ENCODE measurements at places on chromosomes 2 and 18.

DNA sequence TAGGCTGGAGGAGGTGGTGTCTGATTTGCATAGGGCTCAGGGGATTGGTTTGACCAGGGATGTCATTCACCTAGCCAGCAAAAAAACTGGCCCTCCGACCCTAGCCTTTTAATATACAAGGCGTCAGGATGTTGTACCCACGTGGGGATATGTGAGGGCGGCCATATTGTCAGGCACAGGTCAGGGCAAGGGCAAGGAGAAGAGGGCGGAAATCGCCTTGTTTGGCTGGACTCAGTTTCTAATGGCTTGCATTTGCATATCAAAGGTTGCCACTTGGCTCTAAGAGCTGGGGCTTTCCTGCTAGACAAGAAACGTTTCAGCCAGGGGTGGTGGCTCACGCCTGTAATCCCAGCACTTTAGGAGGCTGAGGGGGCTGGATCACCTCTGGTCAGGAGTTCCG lies 24.9 kb upstream of the PDCL3 start:
- DNase-seq: no peak

GRCh38 chr2:146748046-146748445 lies 1096.8 kb upstream of the ACVR2A start:
- peak; percentile 35 for DNase-seq

GRCh38 chr2:45533771-45534170 lies 77.3 kb downstream of the SRBD1 start:
- no peak for DNase-seq

DNA sequence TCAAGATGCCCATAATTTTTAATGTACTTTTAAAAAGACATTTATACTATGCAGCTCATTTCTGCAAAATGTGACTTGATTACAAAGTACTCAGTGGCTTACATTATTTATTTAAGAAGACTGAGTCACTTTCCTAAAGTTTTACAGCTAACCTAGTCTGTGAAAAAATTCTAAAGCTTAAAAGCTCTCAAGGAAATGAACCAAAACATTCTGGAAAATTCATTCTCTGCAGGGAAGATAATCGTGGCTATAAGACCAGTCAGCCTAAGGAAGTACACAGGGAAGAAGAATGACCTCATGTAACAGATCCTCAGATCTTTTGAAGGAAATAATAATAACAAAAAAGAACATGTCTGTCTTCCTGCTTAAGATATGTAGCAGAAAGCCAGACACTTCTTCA lies 232.1 kb upstream of the STK17B start:
- no peak for DNase-seq

GRCh38 chr2:241547781-241548450 lies 10.6 kb upstream of the BOK start:
- DNase-seq: no peak

GRCh38 chr2:119575439-119575838 lies 31.2 kb downstream of the CFAP221 start:
- no peak for DNase-seq

- no peak for DNase-seq
Measured at GRCh38 chr2:172643142-172643541, 87.3 kb downstream of the PDK1 start.

DNA sequence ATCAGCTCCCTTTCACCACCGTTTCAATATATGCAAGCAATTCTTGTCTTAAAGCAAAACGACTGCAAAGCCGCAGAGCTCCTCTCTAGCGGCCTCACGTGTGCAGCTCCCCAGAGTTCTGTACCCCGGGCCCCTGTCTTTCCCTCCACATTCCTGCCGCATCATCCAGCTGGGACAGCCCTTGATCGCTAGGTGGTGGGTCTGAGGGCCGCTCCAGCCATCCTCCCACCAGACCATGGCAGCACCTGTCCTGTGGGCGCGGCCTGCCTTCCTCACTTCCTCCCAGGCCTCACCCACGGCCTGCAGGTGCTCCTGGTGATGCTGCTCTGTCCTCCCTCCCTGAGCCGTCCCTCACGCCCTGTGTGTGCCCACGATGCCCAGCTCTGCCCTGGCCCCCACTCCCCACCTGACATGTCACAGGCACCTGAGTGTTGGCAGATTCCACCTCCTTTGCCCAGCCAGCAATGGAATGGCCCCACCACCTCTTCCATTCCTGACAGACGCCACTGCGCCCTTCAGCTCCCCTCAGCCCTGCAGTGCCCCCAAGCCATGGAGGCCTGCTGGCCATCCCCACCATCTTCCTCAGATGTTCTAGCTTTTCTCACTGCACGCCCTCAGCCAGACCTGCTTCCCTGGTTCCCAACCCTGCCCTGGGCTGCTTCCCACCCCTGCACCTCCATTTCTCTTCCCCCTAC lies 15.3 kb upstream of the ALLC start:
- DNase-seq: no peak

DNA sequence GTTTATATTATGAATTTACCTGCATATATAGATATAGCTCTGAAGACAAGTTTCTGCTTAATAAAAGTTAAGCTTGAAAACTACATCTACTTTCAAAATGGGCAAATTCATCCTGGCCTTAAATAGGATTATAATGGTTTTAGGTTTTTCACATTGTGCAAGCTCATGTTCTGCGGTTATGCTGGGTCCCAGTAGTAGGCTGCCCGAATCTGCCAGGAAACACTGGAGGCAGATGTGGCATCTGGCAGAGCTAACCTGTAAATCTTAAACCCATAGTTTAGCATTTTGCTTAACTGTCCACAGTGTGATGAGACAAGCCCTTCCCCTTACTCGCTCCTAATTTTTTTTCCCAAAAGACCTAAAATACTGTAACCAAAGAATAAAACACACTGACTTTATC lies 234.2 kb downstream of the TCF4 start:
- no peak for DNase-seq

GRCh38 chr2:177324797-177325196 lies 60.3 kb upstream of the NFE2L2 start:
- DNase-seq: no peak

DNA sequence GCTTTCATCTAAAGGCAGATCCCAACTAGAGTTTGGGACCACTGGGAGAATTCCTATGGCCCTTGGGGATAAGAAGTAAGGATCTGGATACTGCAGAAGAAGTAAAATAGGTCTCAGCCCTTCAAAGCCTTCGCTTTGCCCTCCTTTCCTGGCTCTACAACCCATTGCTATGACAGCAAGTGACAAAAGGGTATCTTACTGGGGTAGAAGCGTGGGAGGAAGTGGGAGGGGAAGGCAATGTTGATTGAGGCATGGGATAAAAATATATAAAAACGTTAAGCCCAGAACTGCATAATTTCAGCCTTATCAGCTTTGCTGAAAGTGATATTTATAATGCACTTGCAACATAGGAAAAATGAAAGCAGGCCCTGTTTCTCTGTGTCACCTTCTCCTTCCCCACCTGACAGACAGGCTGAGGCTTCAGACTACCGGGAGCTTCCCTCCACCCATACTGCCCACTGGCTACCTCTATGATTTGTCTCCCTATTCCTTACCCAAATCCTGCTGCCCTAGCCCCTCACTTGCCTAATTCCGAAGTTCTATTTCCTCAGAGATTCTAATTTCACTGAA lies 14.9 kb upstream of the SOS1 start:
- DNase-seq: no peak

DNA sequence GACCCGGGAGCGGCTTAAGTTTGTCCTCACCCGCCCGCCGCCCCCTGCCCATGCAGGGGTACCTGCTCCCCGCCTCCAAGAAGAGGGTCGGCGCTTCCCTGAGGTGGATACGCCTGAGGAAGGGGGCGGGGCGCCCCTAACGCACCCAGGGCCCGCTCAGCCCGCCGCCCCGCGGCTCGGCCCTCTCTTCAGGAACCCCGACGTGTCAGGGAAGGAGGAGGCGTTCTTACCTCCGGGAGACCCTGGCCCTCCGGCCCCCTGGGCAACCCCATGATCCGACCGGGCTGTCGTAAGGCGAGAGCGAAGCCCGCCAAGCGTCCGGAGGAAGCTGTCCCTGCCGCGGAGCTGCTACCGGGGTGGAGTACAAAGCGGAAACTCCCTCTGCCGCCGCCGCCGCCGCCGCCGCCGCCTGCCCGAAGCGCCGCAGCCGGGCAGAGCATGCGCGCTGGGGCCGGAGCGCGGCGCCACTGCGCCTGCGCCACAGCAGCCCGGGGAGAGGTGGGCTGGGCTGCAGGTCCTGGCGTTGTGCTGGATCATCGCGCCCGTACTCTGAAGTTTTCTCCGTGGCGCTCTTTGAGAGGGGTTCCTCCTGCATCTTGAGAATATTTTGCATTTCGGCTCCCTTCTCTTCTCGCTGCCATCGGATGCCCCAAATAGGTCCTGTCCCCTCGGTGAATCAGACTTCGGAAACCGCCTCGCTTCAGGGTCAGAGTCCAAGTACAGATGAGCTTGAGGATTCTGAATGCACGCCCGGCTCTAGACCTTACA lies at the start of gene CCDC93:
Gene CCDC93, minus strand, starts transcription at position 347 of the 768 bp plus-strand sequence. Its CDS starts 75 bp downstream, at position 272.
- peak; percentile 11 for DNase-seq

DNA sequence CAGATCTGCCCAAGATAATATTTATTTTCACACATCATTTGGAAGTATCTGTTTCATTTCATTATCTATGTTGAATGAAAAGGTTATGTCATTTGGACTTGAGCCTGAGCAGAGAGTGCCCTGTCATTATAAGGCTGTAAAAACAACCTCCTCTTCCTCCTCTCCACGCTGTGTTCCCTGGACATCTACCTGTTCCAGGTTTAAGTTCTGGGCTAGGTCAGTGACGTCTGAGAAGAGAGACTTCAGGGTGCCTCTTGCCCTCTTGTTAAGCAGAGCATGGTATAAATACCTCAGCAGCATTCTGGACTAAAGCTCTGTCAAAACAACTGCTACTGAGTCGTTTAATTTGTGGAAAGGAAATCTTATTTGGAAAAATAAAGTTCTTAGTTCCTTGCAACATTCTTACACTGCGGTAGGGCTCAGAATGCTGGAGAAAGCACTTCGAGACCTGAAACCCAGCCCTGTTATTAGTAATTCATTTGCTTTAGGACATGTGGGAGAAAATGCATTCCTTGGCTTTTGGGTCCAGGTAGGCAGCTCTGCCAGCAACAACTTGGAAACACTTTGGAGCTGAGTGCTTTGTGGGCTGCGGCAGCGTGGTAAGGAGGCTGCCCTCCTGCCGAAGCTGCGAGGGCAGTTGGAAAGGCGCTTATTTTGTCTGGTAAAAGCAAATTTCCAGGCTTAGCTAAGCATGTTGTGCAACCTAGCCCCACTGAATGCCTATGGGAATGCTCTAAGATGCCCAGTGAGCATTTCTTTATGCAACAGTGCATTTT lies 91.8 kb upstream of the NEDD4L start:
- no peak for DNase-seq

DNA sequence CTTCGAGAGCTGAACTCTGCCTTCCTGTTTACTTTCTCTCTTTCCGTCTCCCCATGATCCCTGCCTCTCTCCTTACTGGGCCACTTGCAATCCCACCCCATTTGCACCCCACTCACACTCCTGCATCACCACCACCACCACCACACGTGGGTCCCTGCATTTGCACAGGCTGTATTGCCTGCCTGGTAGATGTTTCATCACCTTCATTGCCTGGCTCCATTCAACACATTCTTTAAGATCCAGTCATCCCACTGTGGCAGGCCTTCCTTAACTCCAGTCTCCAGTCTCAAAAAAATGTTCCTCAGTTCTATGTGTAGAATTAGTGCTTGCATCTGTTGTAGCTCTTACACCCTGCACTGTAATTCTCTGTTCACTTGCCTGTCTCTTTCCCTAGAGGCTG lies 13.9 kb downstream of the NOSTRIN start:
- no peak for DNase-seq

- DNase-seq: no peak
Measured at GRCh38 chr2:233118648-233119000, 58.5 kb downstream of the INPP5D start.

- DNase-seq: no peak
Measured at GRCh38 chr18:31931163-31931885, 11.6 kb downstream of the TRAPPC8 start.

DNA sequence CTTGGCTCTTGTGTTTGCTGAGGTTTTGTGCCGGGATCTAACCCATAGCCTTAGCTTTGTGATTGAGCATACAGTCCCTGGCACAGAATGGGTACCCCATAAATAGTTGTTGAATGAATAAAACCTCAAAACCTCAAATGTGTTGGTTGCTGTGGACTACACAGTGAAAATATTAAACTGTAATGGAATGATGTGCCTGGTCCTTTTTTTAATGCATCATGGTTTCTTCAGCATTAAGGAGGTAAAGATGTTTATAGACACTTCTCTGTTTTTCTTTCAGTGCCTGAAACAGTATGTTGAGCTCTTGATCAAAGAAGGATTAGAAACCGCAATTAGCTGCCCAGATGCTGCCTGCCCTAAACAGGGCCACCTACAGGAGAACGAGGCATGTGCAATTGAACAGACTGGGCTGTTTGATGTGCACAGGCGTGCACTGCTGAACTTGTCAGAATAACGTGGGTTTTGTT lies 97.0 kb downstream of the RNF144A start:
- peak; percentile 88 for DNase-seq

DNA sequence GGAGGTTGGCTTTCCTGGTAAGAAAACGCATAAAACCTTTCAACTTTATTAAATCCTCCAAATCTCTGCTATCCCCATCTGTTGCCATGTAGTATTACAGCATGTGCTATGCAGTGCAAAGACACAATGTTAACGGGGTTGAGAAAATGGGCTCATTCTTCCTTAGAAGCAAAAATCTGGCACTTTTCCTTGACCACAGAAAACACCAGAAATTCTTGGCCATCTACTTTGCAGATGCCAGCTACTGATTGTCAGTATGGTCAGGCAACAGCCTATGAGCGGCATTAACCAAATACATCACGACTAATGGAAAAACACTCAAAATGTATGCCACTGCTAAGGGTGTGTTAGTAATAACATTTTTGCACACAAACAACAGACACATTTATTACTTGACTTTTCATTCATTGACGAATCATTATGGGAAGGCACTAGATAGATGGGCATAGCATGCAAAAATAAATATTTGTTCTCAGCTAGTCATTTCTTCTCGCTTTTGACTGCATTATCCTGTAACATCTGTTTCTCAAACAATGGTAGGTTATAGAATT lies 65.2 kb upstream of the CRIM1 start:
- DNase-seq: peak; percentile 43

GRCh38 chr18:27595113-27595838 lies 410.2 kb upstream of the CHST9 start:
- DNase-seq: no peak

GRCh38 chr2:152492911-152493310 lies 157.9 kb downstream of the FMNL2 start:
- DNase-seq: no peak

DNA sequence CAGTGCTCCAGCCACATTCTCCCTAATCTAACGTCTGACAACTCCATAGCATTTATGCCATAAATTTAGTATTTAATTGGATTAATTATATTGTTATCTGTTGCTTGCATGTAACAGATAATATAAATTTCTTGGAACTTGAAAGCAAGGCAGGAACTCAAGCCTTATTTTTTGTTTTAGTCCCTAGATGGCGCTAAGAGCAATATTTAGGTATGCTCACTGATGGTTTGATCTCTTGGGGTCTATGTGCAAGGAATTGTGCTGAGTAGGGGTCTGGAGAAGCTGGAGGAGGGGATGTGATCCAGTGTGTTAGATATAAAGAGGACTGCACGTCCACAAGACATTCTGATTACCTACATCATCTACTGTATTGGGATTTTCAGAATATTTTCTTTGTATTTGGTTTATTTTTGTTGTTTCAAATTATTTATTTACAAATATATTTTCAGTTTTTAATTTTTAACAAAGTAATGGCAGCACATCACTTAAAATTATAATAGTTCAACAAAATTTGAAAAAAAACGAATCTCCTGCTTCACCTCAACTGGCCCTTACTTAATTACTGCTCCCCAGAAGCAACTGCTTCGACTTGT lies 32.8 kb downstream of the KATNAL2 start:
- no peak for DNase-seq

Measured in NCI-H524 treated with DMSO at 0.1 percent for 48 hours (cell line).